ENCODE measurements at places on chromosomes 11 and 22. TPM values are rescaled to one million over a fixed set of nuclear protein-coding genes. Genes with fewer than 3 reads are reported as not detected.

- DNase-seq: no peak
- no peaks in the 10 kb centered on the region for H3K27me3 ChIP-seq
- no peaks in the 10 kb centered on the region for H3K4me1 ChIP-seq
- H3K36me3 ChIP-seq: no peaks in the 10 kb centered on the region
- no peak overlapping the region for H3K27ac ChIP-seq
These were observed 46.6 kb upstream of the FADD start for GRCh38 chr11:70156291-70157037.

GRCh38 chr11:14891143-14892035, 642 bp downstream of the CYP2R1 start:
- H3K27me3 ChIP-seq: no peaks in the 10 kb centered on the region
- H3K4me3 ChIP-seq: peak overlapping the region; percentile 87
- peak; percentile 96 for DNase-seq
- no peaks in the 10 kb centered on the region for H3K36me3 ChIP-seq

GRCh38 chr11:79201677-79202347, 239.0 kb downstream of the TENM4 start:
- H3K27me3 ChIP-seq: no peaks in the 10 kb centered on the region
- H3K36me3 ChIP-seq: no peaks in the 10 kb centered on the region
- no peak for DNase-seq
- no peak overlapping the region for H3K27ac ChIP-seq
- no peaks in the 10 kb centered on the region for H3K4me1 ChIP-seq

The APOA1 gene
- total RNA-seq: not detected

The PANX1 gene
- total RNA-seq: 10.7 TPM

DNA sequence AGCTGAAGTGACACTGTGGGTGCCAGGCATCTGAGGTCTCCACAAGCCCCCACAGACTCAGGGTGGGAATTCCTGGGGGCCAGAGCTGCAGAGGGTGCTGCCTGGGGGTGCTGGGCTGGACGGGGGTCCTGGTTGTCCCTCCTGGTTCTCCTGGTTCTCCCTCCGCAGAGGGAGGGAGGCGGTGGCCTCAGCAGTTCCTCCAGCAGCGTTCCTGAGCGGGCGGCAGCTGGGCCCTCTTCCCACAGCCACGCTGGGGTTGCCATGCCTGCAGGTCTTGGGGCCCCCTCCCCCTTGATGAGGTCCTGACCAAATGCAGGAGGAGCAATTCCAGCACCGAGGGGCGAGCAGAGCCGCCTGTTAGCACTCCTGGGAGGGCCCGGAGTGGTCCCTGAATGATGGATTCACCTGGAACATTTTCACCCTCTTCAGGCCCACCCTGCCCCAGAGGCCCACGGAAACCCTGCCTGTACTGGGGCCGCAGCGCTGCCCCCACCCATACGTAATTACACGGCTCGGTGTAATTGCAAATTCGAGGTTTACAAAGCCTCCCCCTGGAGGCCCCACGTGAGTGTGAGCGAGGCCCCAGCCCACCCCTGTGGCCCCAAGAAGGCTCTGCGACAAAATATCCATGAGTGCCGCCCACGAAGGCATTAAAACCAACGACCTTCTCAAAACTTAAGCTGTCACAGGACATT, 635 bp downstream of the C11orf21 start:
- peak; percentile 64 for DNase-seq
- peak overlapping the region; percentile 88 for H3K27ac ChIP-seq
- no peaks in the 10 kb centered on the region for H3K27me3 ChIP-seq
- H3K4me1 ChIP-seq: peaks cover 69% of the 10 kb centered on the region
- peaks cover 2% of the 10 kb centered on the region for H3K36me3 ChIP-seq

- H3K36me3 ChIP-seq: peaks cover 5% of the 10 kb centered on the region
- no peak overlapping the region for H3K4me3 ChIP-seq
- peak; percentile 28 for DNase-seq
- H3K27ac ChIP-seq: no peak overlapping the region
These were observed 1.9 kb downstream of the GRAMD4 start for GRCh38 chr22:46622081-46622521.

The NNMT gene
- not detected for total RNA-seq

GRCh38 chr22:16658068-16658467, 65.5 kb upstream of the CCT8L2 start:
- H3K4me3 ChIP-seq: no peak overlapping the region
- no peaks in the 10 kb centered on the region for H3K36me3 ChIP-seq
- DNase-seq: peak; percentile 1
- no peaks in the 10 kb centered on the region for H3K27me3 ChIP-seq
- no peak overlapping the region for H3K27ac ChIP-seq

The C1QTNF5 gene
- not detected for total RNA-seq

DNA sequence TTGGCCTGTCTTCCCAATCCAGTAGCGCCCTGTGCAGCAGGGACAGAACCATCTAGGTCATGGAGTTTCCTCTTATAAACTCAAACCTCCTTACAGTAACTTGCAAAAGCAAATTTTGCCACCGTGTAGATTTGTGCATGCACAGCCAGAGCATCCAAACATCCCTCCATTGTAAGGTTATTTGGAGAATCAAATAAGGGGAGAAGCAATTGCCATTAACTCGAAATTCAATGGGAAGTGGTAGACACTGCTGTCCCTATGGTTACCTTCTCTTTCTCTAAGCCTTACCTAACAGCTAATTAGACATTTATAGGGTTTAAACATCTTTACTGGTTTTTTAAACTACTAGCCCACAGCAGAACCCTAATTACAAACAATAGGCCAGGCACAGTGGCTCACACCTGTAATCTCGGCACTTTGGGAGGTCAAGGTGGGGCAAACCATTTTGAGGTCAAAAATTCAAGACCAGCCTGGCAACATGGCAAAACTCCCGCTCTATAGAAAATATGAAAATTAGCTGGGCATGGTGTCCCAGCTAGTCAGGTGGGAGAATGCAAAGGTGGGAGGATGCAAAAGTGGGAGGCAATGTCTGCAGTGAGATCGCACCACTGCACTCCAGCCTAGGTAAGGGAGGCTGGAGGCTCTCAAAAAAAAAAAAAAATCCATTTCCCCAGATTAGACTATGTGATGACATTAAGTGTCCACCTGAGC, 6.6 kb downstream of the HSPA8 start:
- no peak for DNase-seq
- H3K4me3 ChIP-seq: no peak overlapping the region
- H3K36me3 ChIP-seq: peaks cover 15% of the 10 kb centered on the region
- H3K4me1 ChIP-seq: peaks cover 43% of the 10 kb centered on the region
- H3K27ac ChIP-seq: no peak overlapping the region

DNA sequence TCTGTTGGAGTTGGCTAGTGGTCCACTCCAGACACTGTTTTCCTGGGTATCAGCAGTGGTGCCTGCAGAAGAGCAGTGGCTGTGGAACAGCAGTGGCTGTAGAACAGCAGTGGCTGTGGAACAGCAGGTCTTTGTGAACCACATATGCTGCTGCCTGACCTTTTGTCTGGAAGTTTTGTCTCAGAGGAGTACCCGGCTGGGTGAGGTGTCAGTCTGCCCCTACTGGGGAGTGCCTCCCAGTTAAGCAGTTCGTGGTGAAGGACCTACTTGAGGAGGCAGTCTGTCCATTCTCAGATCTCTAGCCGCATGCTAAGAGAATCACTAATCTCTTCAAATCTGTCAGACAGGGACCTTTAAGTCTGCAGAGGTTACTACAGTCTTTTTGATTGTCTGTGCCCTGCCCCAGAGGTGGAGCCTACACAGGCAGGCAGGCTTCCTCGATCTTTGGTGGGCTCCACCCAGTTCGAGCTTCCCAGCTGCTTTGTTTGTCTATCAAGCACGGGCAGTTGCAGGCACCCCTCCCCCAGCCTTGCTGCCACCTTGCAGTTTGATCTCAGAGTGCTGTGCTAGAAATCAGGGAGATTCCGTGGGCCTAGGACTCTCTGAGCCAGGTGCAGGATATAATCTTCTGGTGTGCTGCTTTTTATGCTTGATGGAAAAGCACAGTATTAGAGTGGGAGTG, 89.1 kb upstream of the TRIM48 start:
- H3K4me1 ChIP-seq: no peaks in the 10 kb centered on the region
- no peak overlapping the region for H3K27ac ChIP-seq
- no peaks in the 10 kb centered on the region for H3K27me3 ChIP-seq
- no peak for DNase-seq
- H3K4me3 ChIP-seq: no peak overlapping the region
- no peaks in the 10 kb centered on the region for H3K36me3 ChIP-seq

GRCh38 chr22:17954860-17955587, 69.3 kb downstream of the MICAL3 start:
- no peak overlapping the region for H3K4me3 ChIP-seq
- H3K36me3 ChIP-seq: no peaks in the 10 kb centered on the region
- H3K27ac ChIP-seq: no peak overlapping the region
- no peaks in the 10 kb centered on the region for H3K27me3 ChIP-seq
- peaks cover 43% of the 10 kb centered on the region for H3K4me1 ChIP-seq

- no peak overlapping the region for H3K27ac ChIP-seq
- H3K4me1 ChIP-seq: no peaks in the 10 kb centered on the region
- no peak for DNase-seq
- H3K36me3 ChIP-seq: no peaks in the 10 kb centered on the region
- no peak overlapping the region for H3K4me3 ChIP-seq
These were observed 123.9 kb downstream of the MRTFA start for GRCh38 chr22:40512426-40513136.

DNA sequence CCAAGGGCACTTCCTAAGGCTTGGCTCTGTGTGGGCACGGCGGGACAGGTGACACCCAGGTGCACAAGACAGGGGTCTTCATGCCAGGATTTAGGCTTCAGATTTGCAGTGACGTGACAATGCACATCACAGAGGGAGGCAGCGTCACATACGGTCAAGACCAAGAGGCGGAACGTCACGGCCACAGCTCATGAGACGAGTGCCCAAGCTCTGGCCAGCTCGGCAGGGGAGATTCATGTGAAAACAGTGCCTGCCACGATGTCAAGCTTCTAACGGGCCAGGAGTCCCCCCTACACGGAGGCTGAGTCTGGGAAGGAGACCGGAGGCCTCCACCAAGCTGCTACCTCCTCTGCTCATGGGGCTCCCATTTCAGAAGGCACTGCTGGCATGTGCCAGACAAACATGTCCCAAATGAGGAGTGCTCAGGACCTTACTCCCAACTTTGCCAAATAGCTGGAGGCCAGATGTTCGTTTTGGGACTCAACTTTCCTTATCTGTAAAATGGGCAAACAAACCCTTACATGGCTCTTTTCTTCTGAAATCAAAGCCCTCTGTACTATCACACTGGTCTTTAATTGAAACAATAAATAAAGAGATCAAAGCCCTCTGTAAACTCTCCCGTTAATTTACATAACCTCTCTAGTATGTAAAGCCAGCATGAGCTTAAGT, 16.6 kb downstream of the VPS37C start:
- DNase-seq: no peak
- H3K27me3 ChIP-seq: no peaks in the 10 kb centered on the region
- no peak overlapping the region for H3K4me3 ChIP-seq
- no peaks in the 10 kb centered on the region for H3K36me3 ChIP-seq

- H3K27me3 ChIP-seq: no peaks in the 10 kb centered on the region
- H3K27ac ChIP-seq: peak overlapping the region; percentile 35
- peaks cover 45% of the 10 kb centered on the region for H3K4me1 ChIP-seq
- peaks cover 47% of the 10 kb centered on the region for H3K36me3 ChIP-seq
- peak; percentile 89 for DNase-seq
These were observed 2.0 kb upstream of the FERMT3 start for GRCh38 chr11:64204464-64204989.

The TRIM48 gene
- not detected for total RNA-seq

- no peak overlapping the region for H3K4me3 ChIP-seq
- no peaks in the 10 kb centered on the region for H3K27me3 ChIP-seq
- no peak for DNase-seq
- no peak overlapping the region for H3K27ac ChIP-seq
- no peaks in the 10 kb centered on the region for H3K36me3 ChIP-seq
These were observed 241.3 kb upstream of the LARGE1 start for GRCh38 chr22:34161431-34162123.
